ENCODE measurements at places on chromosomes 16 and 17. TPM values are rescaled to one million over a fixed set of nuclear protein-coding genes. Genes with fewer than 3 reads are reported as not detected.

- no peak overlapping the region for H3K4me3 ChIP-seq
- peaks cover 12% of the 10 kb centered on the region for H3K27me3 ChIP-seq
- H3K27ac ChIP-seq, result no peak overlapping the region
Measured at GRCh38 chr17:2181206-2181896, 122.2 kb downstream of the SMG6 start.

DNA sequence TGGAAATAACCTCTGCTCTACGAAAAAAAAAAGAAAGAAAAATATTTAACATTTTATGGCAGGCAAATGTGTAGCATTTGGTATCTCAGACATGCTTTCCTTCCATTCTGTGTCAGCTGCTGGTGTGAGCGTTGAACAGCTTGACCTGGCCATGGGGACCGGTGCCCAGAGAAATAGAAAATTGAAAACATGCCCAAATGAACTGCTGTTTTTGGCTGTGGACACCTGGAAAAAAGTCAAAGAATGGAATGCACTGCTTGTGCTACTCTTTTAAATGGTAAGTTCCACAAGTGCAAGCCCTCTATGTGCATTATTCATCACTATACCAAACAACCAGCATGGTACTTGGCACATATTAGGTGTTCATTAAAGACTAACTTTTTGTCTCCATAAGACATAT is 127.2 kb downstream of the CDH8 start:
- H3K27me3 ChIP-seq, result peaks cover 2% of the 10 kb centered on the region
- no peaks in the 10 kb centered on the region for H3K36me3 ChIP-seq
- H3K4me3 ChIP-seq, result no peak overlapping the region
- no peak for DNase-seq
- H3K4me1 ChIP-seq, result peaks cover 2% of the 10 kb centered on the region
- H3K27ac ChIP-seq, result no peak overlapping the region

GRCh38 chr16:71629278-71630016 is 3.5 kb downstream of the MARVELD3 start:
- no peaks in the 10 kb centered on the region for H3K36me3 ChIP-seq
- H3K27ac ChIP-seq, result peak overlapping the region; percentile 65
- no peak for DNase-seq
- H3K27me3 ChIP-seq, result peaks cover 2% of the 10 kb centered on the region
- H3K4me3 ChIP-seq, result peak overlapping the region; percentile 57

The CD300LF gene
- total RNA-seq, result not detected

- DNase-seq, result peak; percentile 77
- peak overlapping the region; percentile 87 for H3K27ac ChIP-seq
- H3K36me3 ChIP-seq, result peaks cover 8% of the 10 kb centered on the region
- peak overlapping the region; percentile 72 for H3K4me3 ChIP-seq
Measured at GRCh38 chr16:67672739-67673662, 6.4 kb downstream of the C16orf86 start.

DNA sequence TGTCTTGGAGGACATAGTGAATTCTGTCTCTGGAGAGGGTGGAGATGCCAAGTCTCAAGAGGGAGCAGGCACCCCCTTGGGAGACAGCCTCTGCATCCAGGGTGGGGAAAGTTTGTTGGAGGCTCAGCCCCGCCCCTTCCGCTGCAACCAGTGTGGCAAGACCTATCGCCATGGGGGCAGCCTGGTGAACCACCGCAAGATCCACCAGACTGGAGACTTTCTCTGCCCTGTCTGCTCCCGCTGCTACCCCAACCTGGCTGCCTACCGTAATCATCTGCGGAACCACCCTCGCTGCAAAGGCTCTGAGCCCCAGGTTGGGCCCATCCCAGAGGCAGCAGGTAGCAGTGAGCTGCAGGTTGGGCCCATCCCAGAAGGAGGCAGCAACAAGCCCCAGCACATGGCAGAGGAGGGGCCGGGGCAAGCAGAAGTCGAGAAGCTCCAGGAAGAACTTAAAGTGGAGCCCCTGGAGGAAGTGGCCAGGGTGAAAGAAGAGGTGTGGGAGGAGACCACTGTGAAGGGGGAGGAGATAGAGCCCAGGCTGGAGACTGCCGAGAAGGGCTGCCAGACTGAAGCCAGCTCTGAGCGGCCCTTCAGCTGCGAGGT is 5.2 kb downstream of the ZNF646 start:
- H3K4me3 ChIP-seq, result no peak overlapping the region
- H3K27me3 ChIP-seq, result peaks cover 28% of the 10 kb centered on the region
- no peak overlapping the region for H3K27ac ChIP-seq
- DNase-seq, result no peak
- peaks cover 35% of the 10 kb centered on the region for H3K36me3 ChIP-seq

The KRTAP4-1 gene
- not detected for total RNA-seq

The DRC3 gene
- total RNA-seq, result 4.3 TPM

DNA sequence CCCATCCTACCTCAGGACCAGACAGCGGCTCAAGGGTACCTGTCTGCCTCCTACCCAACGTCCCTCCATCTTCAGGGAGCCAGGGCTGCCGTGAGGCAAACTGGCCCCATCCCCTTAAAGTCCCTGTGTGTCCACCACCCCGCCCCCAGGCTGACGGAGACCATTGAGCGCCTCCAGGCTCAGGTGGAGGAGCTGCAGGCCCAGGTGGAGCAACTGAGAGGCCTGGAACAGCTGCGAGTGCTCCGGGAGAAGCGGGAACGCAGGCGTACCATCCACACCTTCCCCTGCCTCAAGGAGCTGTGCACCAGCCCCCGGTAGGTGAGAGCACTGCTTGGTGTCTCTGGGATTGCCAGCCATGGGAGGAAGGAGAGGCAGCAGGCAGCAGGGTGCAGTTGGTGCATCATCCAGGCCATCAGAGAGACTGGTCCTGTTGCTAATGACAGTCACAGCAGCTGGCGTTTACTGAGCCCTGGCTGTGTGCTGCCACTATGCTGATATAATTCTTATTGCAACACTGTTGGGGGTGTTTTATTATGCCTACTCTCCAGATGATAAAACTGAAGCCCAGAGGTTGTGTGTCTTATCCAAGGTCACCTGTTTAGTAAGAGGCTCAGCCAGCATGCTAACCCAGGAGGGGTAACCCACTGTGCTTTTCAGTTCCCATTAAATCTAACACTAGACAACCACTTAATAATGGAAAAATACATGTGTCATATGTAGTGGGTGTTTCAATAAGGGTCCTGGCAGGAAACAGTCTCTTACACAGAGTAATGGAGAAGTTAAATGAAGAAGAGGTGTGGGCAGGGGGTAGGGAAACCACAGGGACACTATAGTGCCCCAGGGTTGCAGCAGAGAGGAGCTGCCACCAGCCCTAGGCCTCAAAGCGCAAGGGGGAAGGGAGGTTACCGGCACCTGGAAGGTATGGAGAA is 10.3 kb upstream of the MRPL58 start:
- no peaks in the 10 kb centered on the region for H3K27me3 ChIP-seq
- H3K4me3 ChIP-seq, result peak overlapping the region; percentile 12
- DNase-seq, result no peak
- peaks cover 9% of the 10 kb centered on the region for H3K4me1 ChIP-seq
- peaks cover 25% of the 10 kb centered on the region for H3K36me3 ChIP-seq

DNA sequence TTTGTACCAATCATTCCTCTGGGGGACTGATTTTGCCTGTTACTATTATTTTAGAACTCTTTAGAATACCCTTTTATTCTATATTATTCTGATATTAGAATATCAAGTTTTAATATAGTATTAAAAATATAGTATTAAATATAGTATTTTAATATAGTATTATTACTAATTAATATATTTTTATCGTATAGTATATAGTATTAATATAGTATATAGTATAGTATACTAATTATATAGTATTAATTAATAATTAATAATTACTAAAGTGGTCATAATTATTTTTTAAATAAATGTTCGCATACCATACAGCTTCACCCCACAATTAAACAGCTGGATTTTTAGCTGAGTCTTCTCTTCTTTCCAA is 73.3 kb downstream of the GNAO1 start:
- H3K27me3 ChIP-seq, result no peaks in the 10 kb centered on the region
- peaks cover 9% of the 10 kb centered on the region for H3K4me1 ChIP-seq
- no peaks in the 10 kb centered on the region for H3K36me3 ChIP-seq
- H3K27ac ChIP-seq, result no peak overlapping the region
- no peak overlapping the region for H3K4me3 ChIP-seq
- DNase-seq, result no peak

The NEUROD2 gene
- not detected for total RNA-seq

DNA sequence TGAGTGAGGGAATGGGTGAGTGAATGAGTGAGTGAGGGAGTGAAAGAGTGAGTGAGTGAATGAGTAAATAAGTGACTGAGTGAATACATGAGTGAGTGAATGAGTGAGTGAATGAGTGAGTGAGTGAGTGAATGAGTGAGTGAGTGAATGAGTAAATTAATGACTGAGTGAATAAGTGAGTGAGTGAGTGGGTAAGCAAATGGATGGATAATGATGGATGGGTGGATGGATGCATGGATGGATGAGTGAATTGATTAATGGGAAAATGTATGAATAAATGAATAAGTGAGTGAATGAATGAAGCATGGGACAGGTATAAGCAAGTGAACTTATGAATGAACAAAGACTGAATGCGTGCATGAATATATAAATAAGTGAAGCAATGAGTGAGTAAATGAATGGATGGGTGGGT is 25.4 kb downstream of the TMEM114 start:
- no peaks in the 10 kb centered on the region for H3K27me3 ChIP-seq
- no peaks in the 10 kb centered on the region for H3K4me1 ChIP-seq
- no peaks in the 10 kb centered on the region for H3K36me3 ChIP-seq
- H3K4me3 ChIP-seq, result no peak overlapping the region
- H3K27ac ChIP-seq, result no peak overlapping the region
- DNase-seq, result no peak

DNA sequence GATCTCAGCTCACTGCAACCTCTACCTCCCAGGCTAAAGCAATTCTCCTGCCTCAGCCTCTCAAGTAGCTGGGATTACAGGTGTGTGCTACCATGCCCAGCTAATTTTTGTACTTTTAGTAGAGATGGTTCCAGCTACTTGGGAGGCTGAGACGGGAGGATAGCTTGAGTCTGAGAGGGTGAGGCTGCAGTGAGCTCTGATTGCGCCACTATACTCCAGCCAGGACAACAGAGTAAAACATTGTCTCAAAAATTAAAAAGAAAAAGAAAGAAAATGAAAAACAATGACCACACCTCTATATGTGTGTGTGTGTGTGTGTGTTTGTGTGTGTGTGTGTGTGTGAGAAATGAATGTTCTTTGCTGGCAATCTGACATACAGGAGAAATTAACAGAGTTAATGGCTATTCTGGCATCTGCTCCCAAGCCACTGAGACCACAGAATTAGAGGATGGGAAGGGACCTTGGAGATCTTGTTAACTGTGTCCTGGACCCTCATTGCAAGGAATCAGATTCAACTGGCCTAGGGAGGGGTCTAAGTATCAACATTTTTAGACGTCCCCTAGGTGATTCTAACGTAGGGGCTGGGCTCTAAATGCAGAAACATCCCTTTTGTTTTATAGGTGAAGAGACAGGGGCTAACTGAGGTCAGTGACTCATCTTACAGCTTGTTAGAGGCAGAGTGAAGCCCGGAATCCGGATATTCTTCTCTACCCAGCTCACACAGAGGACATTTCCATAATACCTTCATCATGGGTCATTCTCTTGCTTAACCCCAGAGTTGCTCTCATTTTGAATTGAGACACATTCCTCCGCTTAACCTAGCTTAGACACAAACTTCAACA is 16.4 kb upstream of the MARCHF10 start:
- peaks cover 5% of the 10 kb centered on the region for H3K27me3 ChIP-seq
- no peak overlapping the region for H3K4me3 ChIP-seq
- no peak for DNase-seq
- peak overlapping the region; percentile 83 for H3K27ac ChIP-seq
- no peaks in the 10 kb centered on the region for H3K36me3 ChIP-seq
- peaks cover 33% of the 10 kb centered on the region for H3K4me1 ChIP-seq

DNA sequence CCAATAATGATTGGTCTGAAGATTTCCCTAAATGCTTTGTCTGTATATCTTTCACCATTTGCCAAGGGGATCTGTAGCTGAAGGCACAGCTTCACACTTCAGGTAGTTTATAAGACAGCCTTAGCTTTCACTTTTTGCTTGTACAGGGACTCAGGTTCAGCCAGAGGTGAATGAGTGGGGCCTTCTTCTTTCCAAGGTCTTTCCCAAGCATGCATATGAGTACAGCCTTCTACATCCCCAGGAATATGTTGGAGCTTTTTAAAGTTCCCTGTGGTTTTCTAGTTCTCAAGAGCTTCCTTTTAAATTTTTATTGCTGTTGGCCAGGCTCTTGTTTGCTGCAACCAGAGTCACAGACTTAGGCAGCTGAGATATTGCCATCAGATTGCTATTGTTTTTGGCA is 17.9 kb upstream of the SPDYE4 start:
- no peak for DNase-seq
- H3K27me3 ChIP-seq, result no peaks in the 10 kb centered on the region
- H3K36me3 ChIP-seq, result no peaks in the 10 kb centered on the region
- H3K4me3 ChIP-seq, result no peak overlapping the region
- H3K4me1 ChIP-seq, result no peaks in the 10 kb centered on the region

DNA sequence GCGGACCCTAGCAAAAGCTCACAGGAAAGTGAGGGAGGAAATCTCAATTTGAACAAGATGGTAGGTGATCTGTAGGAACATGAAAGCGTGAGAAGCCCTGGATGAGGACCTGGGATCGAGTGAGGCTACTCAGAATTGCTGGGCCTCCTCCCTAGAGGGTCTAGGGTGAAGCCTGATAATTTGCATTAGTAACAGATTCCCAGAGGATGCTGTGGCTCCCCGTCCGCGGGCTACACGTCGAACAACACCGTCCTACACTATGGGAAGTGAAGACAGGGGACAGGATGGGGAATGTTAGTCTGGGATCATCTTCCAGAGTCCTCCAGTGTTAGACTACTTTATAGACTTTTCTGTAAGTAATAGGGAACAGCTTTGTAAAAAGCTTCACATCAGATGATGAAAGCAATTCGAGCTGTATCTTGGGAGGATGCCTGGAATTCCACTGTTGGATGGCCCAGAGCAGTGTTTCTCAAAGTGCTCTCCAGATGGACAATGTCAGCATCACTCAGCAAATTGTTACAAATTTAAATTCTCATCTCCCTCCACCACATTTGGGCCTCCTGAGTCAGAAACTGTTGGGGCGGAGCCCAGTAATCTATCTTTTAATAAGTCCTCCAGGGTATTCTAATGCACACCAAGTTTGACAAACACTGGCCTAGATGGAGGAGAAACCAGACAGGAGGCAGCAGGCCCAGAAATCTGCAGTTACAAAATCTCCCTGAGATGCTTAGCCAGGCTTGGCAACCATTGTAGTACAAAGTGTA is 6.5 kb downstream of the FNDC8 start:
- H3K4me1 ChIP-seq, result no peaks in the 10 kb centered on the region
- H3K36me3 ChIP-seq, result peaks cover 3% of the 10 kb centered on the region
- H3K27ac ChIP-seq, result no peak overlapping the region
- no peaks in the 10 kb centered on the region for H3K27me3 ChIP-seq
- H3K4me3 ChIP-seq, result no peak overlapping the region
